NCI-H1436 treated with DMSO at 0.1 percent for 48 hours (cell line): ENCODE measurements at places on chromosomes 5 and 9.

- DNase-seq, result no peak
These were observed 22.2 kb upstream of the EEIG1 start for GRCh38 chr9:128002959-128003358.

DNA sequence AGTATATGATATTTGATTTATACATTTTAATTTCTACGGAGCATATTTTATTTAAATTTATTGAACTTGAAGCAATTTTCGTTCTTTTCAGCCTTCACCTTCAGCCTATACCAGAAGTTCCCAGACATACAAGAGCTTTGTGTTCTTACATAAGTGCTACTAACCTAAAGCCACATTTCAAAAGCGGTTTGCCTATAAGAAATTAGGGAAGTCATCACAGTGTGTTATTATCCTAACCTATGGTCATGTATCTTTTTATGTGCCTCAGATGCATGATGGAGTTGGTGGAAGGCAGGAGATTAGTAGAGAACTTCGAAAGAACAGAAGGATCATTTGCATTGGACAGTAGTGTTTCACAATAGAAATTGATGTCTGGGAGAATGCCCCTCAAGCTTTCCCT lies 3.1 kb downstream of the KIF2A start:
- no peak for DNase-seq

DNA sequence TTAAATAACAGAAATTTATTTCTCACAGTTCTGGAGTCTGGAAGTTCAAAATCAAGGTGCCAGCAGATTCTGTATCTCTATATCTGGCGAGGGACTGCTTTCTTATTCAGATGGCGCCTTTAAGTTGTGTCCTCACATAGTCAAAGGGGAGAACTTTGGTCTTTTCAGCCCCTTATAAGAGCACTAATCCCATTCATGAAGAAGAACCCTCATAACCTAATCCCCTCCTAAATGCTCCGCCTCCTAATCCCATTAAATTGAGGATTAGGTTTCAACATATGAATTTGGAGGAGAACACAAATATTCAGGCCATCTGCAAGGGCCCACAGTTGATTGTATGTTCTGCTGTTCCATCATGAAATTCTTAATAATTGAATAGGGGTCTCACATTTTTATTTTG lies 10.8 kb upstream of the CCDC152 start:
- DNase-seq, result no peak

GRCh38 chr5:125715216-125715615 lies 708.0 kb upstream of the GRAMD2B start:
- DNase-seq, result no peak

DNA sequence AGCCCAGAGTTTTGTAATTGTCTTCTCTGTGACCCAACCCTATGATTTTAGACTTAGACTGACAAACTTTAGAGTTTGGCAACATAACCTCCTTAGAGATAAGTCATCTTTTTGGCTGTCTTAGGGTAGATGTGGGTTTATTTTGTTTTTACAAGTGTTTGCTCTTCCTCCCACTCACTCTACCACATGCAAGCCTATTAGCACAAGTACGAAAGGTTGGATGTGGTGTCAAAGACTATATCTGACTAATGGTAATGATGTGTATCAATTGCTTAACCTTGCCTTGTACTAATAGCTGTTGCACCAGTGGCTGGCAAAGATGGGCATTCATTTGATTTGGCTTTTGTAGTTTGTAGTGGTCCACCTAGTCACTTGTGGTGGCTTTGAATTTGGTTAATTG lies 46.5 kb downstream of the SLC25A46 start:
- no peak for DNase-seq

- DNase-seq, result no peak
These were observed 200.8 kb downstream of the DIRAS2 start for GRCh38 chr9:90441814-90442213.

- no peak for DNase-seq
These were observed 113.0 kb downstream of the GAPVD1 start for GRCh38 chr9:125374443-125375309.

DNA sequence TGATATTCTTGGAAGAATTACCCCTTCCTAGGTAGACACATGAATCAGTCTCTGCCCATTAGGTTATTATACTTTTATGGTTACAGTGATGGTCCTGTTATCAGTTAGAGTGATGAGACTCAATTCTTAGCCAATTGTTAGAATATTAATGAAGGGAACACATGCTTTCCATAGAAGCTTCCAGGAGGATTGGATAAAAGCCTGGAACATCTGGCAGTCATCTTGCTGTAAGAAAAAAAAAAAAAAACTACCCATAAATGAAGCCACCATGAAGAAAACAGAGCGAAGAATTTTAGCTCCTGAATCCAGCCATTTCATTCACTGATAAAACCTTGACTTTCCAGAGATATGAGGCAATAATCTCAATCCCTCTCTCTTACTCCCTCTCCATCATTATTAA lies 262.5 kb upstream of the GRIN3A start:
- DNase-seq, result no peak

- DNase-seq, result no peak
These were observed 5.1 kb downstream of the SPAAR start for GRCh38 chr9:35914301-35914807.

DNA sequence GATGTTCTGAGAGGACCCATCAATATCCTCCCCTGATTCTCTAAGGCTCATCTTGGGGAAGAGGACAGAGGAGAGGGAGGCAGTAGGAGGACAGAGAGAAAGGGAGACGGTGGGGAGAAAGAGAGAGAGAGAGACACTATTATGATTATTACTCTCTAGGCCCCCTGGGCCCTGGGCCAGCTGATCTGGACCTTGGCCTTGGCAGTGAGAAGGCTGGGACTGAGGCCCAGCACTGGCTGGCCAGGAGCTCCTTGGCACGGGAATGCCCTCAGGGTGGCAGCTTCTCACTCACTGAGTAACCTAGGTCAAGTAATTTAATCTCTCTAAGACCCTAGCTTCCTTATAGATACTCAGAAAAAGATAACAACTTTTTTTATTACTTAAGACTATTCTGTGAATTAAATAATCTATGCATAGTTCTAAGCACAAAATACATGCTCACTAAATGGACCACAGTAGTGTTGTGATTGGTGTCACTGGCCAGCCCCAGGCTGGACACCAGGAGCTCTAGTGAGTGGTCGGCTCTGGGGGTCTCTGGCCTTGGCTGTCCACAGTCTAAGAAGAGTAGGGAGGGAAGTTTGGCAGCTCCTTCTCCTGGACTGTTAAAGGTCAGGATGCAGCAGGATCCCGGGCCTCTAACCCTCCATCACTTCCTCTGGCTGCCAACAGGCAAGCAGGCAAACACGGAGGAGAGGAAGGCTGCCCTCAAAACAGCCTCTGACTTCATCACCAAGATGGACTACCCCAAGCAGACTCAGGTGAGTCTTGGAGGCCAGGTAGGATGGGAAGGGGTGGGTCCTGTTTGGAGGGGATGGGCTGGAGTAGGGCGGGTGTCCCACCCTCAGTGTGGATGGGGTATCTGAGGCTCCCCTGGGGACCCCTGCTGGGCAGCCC lies 50.0 kb downstream of the GSN start:
- DNase-seq, result no peak
